ENCODE measurements at places on chromosomes 7 and 10. TPM values are rescaled to one million over a fixed set of nuclear protein-coding genes. Genes with fewer than 3 reads are reported as not detected.

SSC4D gene
- total RNA-seq: 1.4 TPM

HECW1 gene
- 1.6 TPM for total RNA-seq

SAP25 gene
- 3.2 TPM for total RNA-seq

TMEM130 gene
- total RNA-seq: 0.97 TPM

FERD3L gene
- total RNA-seq: not detected

CDK14 gene
- 48.9 TPM for total RNA-seq

CALCR gene
- not detected for total RNA-seq

TCERG1L gene
- total RNA-seq: 1.1 TPM

ACSM6 gene
- not detected for total RNA-seq

GPR26 gene
- total RNA-seq: not detected

HGF gene
- 2.3 TPM for total RNA-seq

VAX1 gene
- total RNA-seq: not detected

NME8 gene
- not detected for total RNA-seq

DNAJB12 gene
- total RNA-seq: 33.1 TPM

CPA4 gene
- 0.27 TPM for total RNA-seq

PCLO gene
- total RNA-seq: 0.93 TPM

CPEB3 gene
- total RNA-seq: 6.2 TPM

IKZF1 gene
- 2.0 TPM for total RNA-seq

NKX2-3 gene
- not detected for total RNA-seq

NANOS1 gene
- total RNA-seq: 0.28 TPM

DNAJC12 gene
- 17.5 TPM for total RNA-seq

AKR1C4 gene
- not detected for total RNA-seq

All from ovary (tissue), 10 donors.